ENCODE measurements at places on chromosomes 3 and 15.

GRCh38 chr3:28476194-28476593 lies 127.6 kb upstream of the AZI2 start:
- DNase-seq = no peak

DNA sequence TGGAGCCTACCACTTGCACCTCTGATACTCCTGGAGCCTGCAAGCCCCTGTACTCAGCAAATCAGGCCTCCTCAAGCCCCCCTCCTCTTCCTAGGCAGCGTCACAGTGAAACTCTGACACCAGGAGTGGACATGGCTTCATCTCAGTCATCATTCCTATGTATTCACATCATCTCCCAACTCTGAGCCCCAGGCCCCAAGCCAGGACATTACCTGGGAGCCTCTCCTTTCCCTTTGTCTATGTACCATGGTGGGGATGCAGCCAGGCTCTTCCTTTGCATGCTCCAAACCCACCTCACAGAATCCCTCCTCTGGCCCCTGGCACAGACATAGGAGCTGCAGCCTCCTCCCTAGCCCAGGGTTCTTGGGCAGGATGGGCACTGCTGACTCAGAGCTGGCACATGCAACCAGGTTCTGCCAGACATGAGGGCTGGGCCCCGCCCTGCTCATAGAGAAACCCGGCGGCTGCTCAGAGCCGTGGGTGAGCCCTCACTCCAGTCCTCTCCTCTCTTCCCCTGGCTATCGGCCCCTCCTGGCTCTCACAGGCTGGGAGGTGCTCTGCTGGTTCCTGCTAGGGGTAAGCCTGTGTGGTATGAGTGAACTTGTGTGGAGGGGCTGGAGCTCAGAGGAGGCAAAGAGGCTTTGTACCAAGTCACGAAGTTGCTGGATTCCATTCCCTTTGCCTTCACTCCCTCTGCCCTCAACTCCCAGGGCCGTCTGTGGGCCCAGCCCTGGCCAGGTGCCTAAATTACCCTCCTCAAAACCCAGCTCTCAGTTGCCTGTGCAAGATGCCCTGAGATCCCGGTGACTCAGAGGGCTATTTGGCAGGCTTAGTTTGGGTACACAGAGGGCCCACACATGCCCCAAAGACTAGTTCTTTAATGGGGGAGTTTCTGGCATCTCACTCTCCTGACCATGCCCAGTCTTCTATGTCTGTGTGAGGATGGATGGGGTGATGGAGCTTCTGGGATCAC lies 1.9 kb upstream of the PLCD1 start:
- DNase-seq = no peak

GRCh38 chr15:68743256-68743655 lies 77.4 kb downstream of the ANP32A start:
- no peak for DNase-seq

- no peak for DNase-seq
Measured at GRCh38 chr15:27414168-27414870, 443.3 kb downstream of the GABRG3 start.

GRCh38 chr15:41634072-41634626 lies 26.1 kb upstream of the MGA start:
- no peak for DNase-seq

- DNase-seq = no peak
Measured at GRCh38 chr3:48422681-48423080, 7.2 kb downstream of the PLXNB1 start.

GRCh38 chr15:40762919-40763800 lies 708 bp upstream of the GCHFR start:
- DNase-seq = peak; percentile 40

DNA sequence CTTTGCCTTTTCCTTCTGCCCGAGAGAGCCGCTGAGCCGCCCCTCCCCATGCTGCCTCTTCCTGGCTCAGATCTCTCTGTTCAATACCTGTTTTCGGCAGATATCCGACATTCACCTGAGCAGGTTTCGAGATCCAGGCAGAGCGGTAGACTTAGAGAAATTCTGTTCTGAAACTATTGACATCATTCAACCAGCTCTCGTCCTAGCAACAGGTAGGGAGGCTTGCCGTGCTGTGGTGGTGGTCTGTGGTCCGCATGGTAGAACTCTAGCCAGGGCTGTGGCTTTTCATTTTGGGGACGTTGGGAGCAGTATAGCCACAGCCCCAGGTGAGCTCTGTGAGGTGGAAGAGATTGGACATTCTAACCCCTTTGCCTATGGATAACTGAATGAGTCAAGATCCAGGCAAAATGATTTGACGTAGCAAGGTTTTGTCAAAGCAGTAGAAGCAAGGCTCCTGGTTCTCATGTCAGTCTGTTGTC lies 810 bp downstream of the TMEM62 start:
- no peak for DNase-seq

- no peak for DNase-seq
Measured at GRCh38 chr3:69014022-69014580, 617 bp upstream of the EOGT start.

GRCh38 chr3:189360291-189360690 lies 188.5 kb downstream of the TPRG1 start:
- no peak for DNase-seq

GRCh38 chr3:190092250-190092649 lies 28.4 kb downstream of the P3H2 start:
- no peak for DNase-seq

GRCh38 chr3:127031413-127031810 lies 48.5 kb downstream of the PLXNA1 start:
- DNase-seq = no peak

DNA sequence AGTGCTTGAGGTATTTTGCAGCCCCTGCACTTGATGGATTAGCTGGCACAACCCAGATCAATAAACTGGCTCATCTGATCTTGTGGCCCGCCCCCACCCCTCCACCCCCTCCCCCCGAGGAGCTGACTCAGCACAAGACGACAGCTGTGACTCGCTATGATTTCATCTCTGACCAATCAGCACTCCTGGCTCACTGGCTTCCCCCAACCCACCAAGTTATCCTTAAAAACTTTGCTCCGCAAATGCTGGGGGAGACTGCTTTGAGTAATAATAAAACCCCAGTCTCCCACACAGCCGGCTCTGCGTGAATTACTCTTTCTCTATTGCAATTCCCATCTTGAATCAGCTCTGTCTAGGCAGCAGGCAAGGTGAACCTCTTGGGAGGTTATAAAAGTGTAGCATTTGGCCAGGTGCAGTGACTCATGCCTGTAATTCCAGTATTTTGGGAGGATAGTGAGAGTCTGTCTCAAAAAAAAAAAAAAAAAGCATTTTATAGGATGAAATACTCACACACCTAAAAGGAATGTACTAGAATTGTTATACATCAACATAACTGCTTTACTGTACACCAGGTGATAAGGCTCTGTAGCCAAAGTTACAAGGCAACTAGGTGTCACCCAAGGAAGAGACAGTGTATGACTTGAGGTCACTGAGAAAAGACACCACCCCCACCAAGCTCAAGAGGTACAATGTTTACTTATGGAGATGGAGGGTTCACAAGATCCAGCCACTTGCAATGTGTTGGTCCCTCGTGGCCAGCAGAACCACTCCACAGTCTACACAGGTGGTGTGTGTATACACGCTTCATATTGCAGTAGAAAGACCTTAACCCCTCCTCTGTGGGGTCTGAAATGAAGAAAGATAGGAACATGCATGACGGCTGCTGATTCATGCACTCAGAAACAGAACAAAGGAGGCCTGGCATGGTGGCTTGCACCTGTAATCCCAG lies 8.6 kb downstream of the ZNF445 start:
- peak; percentile 66 for DNase-seq

GRCh38 chr3:16721494-16721893 lies 116.3 kb upstream of the DAZL start:
- DNase-seq = no peak

GRCh38 chr3:21934591-21934990 lies 183.6 kb upstream of the ZNF385D start:
- no peak for DNase-seq

- no peak for DNase-seq
Measured at GRCh38 chr3:39474126-39474515, 6.6 kb downstream of the MOBP start.

- no peak for DNase-seq
Measured at GRCh38 chr3:94137377-94137776, 74.5 kb downstream of the NSUN3 start.

DNA sequence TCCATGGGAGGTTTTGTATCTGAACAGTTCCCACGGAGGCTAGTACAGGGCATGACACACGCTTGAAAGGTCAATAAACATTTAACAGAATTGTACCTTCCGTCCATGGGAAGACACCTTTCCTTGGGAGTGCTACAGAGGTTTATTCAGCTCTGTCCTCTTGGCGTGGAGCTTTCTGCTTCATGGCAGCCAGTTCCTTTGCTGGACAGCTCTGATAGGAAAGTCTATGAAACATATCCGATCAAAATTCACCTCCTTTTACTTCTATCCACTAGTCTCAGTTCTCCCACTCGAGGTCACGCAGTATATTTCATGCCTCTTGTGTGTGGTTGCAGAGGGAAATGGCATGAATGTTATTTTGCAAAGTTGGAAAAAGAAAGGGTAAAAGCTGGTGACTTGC lies 91.2 kb downstream of the PEX5L start:
- no peak for DNase-seq

- peak; percentile 32 for DNase-seq
Measured at GRCh38 chr3:190424478-190425439, 24.9 kb downstream of the TMEM207 start.

DNA sequence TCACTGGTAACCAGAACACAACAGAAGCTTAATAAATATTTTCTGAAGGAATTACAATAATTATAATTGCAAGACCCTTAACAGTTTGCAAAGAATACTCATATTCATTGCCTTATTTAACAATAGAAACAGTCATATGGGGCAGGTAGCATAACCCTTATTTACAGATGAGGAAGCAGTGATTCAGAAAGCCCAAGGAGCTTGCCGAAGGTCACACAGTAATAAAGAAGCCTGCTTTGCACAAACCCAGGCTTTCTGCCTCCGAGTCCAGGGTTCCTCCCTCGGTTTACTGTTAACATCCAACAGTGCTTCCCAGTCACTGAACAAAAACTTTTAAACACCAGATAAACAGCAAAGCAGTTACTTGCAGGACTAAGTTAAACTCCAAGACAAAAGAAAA lies 35.3 kb downstream of the SRGAP3 start:
- DNase-seq = no peak

DNA sequence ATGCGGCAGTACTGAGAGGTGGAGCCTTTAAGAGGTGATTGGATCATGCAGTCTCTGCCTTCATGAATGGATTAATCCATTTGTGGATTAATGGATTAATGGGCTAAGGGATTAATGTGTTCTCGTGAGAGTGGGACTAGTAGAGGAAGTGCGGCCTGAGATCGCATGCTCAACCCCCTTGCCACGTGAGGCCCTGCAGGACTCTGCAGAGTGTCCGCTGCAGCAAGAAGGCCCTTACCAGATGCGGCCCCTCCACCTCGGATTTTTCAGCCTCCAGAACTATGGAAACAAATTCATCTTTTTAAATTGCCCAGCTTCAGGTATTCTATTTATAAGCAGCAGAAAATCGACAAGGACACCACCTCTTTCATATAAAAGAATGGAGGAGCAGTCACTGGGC lies 148.8 kb downstream of the TPRA1 start:
- DNase-seq = no peak

- no peak for DNase-seq
Measured at GRCh38 chr3:185528532-185528931, 23.9 kb downstream of the LIPH start.

GRCh38 chr3:47571391-47572175 lies 7.1 kb downstream of the CSPG5 start:
- DNase-seq = peak; percentile 69

DNA sequence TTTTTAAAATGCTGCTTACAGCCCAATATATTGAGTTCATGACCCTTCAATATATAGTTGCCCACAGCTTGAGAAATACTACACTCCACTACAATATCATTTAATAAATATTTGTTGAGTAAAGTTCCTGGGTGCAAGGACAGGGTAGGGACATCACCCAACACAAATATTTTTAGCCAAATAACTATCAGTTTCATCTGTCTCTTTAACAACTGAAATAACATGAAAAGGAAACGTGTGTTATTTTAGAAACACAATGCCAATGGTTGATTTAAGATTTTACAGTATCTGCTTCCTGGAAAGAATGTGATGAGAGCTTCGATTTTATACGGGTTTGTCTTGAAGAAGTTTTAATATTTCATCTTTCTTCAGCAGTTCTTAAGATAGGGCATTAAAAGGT lies 67.7 kb upstream of the CDV3 start:
- DNase-seq = no peak

GRCh38 chr3:76307556-76307955 lies 522.2 kb upstream of the ZNF717 start:
- DNase-seq = no peak

GRCh38 chr3:100209948-100210771 lies 50.6 kb upstream of the TBC1D23 start:
- no peak for DNase-seq

DNA sequence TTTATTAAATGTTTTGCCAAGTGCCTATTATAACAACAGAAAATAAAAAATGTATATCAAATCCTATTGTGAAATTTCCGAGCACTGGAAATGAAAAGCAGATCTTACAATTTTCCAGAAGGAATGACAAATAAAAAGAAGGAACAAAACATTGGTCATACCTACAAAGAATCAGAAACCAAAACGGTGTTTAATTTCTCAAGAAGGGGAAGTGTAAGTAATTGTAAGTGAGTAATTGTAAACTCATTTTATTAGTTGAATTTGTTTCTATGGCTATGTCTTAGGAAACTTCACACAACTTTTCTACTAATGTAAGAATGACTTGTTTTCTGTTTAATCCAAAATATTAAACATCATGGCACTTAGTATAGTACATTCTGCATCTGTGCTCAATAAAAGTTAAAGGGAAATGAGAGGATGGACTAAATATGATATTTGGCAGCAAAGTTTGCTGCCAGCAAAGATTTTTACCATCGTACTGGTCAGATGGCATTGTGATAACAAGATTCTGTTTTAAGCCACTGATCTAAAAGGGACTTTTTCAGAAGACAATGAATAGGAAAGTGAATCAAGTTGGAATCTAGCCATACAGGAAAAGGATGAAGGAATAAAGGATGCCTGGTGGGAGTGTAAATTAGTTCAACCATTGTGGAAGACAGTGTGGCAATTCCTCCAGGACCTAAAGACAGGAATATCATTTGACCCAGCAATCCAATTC lies 232.4 kb downstream of the NFKBIZ start:
- DNase-seq = no peak

GRCh38 chr3:192927016-192927415 lies 9.4 kb upstream of the MB21D2 start:
- no peak for DNase-seq

DNA sequence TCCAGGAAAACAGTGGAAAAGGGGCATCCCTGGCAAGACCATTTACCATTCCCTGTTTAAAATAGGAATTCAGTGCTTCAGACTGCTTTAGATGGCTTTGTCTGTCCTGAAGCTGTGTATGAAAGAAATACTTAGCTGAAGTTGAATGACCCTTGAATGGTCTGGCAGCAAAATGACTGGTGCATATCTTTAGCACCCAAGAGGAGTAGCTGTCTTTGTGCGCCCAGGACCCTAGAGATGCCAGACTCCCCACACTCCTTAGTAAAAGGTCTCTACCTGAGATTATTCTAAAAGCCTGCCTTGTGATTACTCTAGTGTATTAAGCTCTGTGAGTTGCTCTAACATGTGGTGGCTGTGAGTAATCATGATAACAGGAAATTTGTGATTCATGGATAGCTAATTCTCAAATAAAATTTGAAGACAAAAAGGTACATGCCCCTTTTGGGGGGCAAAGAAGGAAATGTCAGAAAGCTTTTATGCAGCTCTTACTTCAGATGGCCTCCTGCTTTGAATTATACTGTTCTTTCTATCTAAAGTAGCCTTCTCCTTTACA lies 3.2 kb downstream of the MAPKBP1 start:
- no peak for DNase-seq
